NCI-H2171 treated with DMSO at 0.1 percent for 48 hours (cell line): ENCODE measurements at places on chromosomes 1 and 21.

DNA sequence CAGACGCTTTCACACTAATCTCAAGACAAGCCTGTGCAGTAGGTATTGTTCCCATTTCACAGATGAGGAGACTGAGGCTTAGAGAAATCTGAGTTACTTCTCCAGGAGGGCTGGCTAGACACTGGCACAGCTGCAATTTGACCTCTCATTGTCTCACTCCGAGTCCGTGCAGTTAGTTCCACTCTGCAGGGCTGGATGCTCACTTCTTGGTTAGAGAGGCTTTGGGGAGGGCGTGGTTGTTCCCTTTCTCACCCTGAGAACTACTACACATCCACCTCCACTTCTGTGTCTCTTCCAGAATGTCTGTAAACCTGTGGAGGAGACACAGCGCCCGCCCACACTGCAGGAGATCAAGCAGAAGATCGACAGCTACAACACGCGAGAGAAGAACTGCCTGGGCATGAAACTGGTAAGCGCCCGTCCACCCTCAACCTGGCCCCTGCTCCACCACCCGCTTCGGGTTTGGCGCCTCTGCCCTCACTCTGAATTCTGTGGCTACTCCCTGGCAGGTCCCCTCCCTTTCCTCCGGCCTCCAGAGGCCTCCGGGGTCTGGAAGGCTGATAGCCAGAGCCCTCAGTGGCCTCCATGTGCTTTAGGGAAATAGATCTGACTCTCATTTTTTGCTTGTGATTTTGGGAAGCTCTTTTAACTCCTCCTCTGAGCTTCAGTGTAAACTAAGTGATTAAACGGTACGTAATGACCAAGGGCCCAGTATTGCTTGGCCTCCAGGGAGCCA is 29.1 kb downstream of the EIF2D start:
- no peak for DNase-seq

DNA sequence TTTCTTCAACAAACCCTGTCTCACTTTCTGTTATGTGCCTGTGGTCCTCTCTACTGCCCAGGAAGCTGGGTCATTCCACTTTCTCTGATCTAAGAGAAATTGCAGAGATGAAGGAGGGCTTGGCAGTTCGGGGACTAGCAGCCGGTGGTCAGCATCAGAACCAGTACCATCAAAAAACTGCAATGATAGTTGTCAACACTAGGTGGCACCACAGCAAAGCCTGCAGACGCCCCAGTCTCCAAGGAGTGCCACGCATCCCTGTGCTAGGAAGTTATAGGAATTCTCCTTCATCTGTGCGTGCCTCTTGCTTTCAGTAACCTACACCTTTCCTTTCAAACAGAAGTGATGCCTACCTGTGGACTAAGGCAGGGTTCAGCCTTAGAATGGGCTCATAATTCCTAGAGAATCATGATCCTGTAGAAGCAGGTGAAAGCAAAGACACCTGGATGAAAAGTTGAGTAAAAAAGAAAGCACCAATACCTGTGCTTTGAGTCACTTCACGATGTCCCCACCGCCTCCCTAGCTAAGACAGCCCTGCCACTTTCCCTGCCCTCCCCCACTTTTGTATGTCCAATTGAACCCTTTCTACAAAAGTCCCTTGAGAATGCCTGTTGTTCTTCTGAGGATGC is 129.2 kb downstream of the ADAMTS1 start:
- no peak for DNase-seq

- no peak for DNase-seq
Observed at GRCh38 chr1:10101929-10102328, 69.2 kb downstream of the UBE4B start.

DNA sequence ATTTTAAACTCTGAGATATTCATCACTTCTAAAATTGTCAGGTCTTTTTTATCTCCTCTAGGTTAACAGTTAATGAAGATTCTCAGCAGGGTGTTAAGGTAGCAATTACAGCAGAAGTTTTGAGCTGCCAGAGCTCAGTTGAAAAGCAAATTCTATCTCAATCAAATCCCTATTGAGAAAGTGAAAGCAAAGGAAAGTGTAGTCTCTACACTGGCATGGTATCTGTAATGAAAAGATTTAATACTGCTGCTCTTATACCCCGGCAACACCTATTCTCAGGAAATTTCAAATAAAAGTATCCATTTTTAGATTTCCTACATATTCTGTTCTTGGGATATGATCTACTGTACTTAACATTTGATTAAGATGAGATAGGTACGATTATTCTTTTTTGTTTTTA is 913.5 kb downstream of the MRPL39 start:
- no peak for DNase-seq
